ENCODE measurements at places on chromosomes 4 and X.
A peak's percentile ranks its signal among the peaks of the same experiment; 100 is the strongest.

- no peak for DNase-seq
Observed at GRCh38 chr4:1368421-1369090, 21.5 kb downstream of the UVSSA start.

DNA sequence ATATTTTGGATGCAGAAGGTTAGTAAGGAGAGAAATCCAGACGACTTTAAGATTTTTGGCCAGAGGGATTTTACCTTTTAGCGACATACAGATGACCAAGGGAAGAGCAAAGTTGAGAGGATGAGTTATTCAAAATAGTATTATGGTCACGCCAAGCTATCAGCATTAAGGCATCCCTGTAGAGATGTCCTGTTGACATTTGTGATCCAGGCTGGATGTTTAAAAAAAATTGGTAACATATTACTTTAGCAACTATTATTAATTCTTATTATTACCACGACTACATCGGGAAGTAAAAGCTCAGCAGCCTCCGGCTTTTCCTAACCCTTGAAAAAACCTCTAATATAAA lies 562 bp upstream of the OSTC start:
- DNase-seq, result no peak

DNA sequence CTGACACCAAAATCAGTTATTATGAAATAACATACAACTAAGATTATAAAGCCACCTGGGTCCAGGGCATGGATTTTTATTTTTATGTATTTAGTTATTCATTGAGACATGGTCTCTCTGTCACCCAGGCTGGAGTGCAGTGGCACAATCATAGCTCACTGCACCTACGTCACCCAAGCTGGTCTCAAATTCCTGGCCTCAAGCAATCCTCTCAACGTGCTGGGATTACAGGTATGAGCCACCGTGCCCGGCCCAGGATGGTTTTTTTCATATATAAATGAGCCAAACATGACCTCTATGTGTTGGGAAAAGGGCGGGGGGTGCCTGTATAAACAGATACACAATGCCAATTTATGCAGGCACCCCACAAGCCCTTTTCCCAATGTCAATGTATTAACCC lies 24.6 kb downstream of the ZNF630 start:
- no peak for DNase-seq

GRCh38 chr4:156290811-156291210 lies 337.1 kb upstream of the CTSO start:
- DNase-seq, result no peak

- DNase-seq, result no peak
Observed at GRCh38 chr4:95537863-95538488, 10.8 kb downstream of the UNC5C start.

GRCh38 chr4:76984788-76985211 lies 35.2 kb downstream of the SEPTIN11 start:
- DNase-seq, result no peak

GRCh38 chr4:142913034-142913433 lies 66.9 kb upstream of the INPP4B start:
- no peak for DNase-seq

DNA sequence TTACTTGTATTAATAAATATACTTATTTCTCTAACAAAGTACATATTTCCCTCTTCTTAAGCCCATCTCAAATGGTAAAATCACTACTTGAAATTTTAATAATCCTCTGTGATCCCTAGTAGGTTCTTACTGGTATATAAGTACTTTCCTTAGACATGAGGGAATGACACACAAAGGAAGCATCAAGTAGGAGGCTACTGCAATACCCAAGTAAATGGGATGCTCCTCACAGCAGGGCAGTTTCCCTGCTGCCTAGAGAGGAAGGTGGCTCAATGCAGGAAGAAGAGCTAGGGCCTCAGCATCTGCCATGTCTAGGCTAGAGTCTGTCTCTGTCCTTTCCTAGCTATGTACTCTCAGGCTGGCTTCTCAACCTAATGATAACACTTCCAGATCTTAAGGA lies 122.1 kb upstream of the DIPK2B start:
- no peak for DNase-seq

- DNase-seq, result peak; percentile 95
Observed at GRCh38 chrX:129772796-129773431, 6.8 kb upstream of the SASH3 start.

DNA sequence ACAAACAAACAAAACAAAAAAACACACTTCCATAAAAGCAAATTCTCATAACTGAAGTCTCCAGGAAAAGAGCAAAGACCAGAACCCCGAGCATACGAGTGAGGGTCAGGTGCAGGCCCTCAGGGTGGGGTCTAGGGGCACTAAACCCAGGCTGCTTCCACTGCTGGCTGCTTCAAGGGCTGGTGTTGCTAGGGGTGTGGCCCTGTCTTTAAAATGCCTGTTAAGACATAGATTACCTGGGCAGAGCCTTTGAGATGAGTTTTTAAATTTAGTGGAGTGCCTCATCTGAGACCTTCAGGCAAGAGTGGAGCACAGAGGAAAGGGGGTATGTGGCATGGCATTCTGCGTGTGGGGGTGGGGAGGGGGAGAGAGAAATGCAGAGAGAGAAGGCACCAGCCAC lies 87.0 kb downstream of the FHDC1 start:
- no peak for DNase-seq

DNA sequence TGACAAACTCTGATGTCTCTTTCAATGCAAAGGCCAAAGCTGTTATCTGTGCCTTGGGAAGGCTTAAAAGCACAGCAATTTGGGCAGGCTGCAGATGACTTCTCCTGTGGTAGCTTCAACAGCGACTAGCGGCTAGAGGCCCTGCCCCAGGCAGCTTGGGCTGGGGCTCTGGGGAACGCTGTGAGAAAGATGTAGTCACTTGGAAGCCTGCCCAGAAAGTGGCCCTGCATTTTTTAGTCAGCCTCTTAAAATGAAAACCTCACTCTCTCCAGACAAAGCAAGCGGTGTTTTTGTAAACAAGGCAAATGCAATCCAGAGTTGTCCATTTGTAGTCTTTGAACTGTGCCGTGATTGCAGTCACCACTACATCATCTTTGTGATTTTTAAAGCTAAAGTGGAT lies 27.5 kb downstream of the PCYT1B start:
- DNase-seq, result no peak

- DNase-seq, result no peak
Observed at GRCh38 chrX:39551762-39552161, 546.0 kb downstream of the BCOR start.

DNA sequence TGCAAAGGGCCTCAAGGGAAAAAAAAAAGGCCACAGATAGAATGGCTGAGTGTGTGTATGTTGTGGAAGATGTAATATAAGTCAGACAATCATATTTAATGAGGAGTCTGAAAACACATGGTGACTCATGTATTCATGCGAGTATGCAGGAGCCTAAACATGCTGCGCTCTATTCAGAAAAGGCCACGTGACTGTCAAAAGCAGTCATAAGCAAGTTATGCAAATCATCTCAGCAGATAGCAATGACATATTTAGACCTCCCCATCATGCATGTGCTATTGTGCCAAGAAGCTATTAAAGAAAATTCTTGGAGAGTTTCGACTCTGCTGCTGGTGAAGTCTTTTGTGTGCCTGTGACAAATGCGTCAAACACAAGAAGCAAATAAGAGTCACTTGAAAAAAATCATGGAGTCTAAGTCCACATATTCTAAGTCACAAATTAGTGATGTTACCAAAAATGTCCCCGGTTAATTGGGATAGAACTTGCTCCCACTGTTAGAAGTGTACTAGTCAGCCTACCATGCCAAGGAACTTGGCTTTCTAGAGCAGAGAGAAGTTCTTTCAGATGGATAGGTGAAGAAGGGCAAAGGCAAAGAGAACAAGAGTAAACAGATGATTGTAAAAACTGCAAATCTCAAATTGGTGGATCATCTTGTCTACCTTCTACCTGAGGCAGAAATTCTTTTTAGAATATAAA lies 5.0 kb downstream of the LNX1 start:
- DNase-seq, result no peak

- DNase-seq, result no peak
Observed at GRCh38 chr4:88446124-88446523, 10.8 kb upstream of the HERC5 start.

DNA sequence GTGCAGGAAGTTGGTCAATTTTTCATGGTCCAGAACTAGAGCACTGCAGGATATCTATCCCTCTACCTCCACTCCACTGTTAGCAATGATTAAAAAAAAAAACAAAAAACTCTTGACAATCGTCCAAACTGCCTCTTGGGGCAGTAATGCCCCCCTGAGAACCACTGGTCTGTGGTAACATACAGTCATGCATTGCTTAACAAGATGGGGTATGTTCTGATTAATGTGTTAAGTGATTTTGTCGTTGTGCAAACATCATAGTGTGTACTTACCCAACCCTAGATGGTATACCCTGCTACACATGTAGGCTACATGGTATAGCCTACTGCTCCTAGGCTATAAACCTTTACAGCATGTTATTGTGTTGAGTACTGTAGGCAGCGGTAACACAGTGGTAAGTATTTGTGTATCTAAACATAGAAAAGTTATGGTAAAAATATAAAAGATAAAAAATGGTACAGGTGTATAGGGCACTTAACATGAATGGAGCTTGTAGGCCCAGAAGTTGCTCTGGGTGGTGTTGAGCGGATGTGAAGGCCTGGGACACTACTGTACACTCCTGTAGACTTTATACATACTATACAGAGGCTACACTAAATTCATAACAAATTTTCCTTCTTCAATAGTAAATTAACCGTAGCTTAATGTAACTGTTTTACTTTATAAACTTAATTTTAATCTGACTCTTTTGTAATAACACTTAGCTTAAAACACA lies 34.1 kb downstream of the ART3 start:
- peak; percentile 14 for DNase-seq

DNA sequence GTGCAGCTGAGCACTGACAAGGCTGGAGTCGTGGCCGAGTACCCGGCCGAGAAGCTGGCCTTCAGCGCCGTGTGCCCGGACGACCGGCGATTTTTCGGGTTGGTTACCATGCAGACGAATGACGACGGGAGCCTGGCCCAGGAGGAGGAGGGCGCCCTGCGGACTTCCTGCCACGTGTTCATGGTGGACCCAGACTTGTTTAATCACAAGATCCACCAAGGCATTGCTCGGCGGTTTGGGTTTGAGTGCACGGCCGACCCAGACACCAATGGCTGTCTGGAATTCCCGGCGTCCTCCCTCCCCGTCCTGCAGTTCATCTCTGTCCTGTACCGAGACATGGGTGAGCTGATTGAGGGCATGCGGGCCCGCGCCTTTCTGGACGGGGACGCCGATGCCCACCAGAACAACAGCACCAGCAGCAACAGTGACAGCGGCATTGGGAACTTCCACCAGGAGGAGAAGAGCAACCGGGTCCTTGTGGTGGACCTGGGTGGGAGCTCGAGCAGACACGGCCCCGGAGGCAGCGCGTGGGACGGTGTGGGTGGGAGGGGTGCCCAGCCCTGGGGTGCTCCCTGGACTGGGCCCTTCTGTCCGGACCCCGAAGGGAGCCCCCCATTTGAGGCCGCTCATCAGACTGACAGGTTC lies 24.3 kb downstream of the RGS12 start:
- no peak for DNase-seq

GRCh38 chrX:6983207-6983955 lies 164.1 kb upstream of the STS start:
- no peak for DNase-seq

DNA sequence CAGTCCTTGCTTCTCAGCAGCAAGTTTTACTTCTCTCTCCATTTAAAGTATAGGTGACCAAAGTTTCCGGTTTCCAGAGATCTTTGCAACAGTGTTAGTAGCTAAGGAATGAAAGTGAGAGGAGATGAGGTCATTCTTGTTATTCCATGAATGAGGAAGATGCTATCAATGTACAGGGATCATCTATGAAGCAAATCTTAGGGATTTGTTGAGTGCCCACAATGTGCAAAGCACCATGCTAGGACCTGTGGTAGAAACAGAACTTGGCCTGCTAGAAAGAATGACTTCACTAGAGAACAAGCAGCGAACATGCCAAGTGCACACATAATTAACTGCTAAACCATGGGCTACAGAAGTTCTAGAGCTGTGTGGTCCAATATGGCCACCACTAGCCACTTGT lies 112.5 kb downstream of the MID1 start:
- DNase-seq, result no peak

DNA sequence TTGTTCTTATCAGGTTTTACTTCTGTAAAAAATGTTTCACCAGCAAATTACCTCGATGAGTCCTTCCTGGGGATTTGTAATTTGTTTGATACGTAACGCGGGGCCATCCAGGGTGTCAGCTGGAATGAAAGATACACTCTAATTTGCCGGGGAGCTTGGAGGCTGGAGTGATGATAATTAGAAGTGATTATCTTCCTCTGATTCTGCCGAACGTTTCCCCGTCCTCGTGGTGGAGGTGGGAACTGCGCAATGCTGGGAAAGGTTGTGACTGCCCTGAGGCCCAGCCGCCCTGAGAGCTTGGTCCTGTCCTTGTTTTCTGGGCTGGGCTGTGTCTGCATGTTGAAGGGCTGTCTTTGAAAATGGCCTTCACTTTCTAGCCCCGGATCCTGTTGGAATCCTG lies 48.0 kb downstream of the SORCS2 start:
- no peak for DNase-seq

GRCh38 chrX:78514852-78515251 lies 144.3 kb downstream of the RTL3 start:
- DNase-seq, result no peak

- no peak for DNase-seq
Observed at GRCh38 chr4:1380368-1381151, 25.7 kb downstream of the NKX1-1 start.

GRCh38 chrX:724256-724655 lies 93.7 kb downstream of the SHOX start:
- peak; percentile 36 for DNase-seq

GRCh38 chr4:111905511-111905910 lies 239.7 kb upstream of the FAM241A start:
- DNase-seq, result no peak

DNA sequence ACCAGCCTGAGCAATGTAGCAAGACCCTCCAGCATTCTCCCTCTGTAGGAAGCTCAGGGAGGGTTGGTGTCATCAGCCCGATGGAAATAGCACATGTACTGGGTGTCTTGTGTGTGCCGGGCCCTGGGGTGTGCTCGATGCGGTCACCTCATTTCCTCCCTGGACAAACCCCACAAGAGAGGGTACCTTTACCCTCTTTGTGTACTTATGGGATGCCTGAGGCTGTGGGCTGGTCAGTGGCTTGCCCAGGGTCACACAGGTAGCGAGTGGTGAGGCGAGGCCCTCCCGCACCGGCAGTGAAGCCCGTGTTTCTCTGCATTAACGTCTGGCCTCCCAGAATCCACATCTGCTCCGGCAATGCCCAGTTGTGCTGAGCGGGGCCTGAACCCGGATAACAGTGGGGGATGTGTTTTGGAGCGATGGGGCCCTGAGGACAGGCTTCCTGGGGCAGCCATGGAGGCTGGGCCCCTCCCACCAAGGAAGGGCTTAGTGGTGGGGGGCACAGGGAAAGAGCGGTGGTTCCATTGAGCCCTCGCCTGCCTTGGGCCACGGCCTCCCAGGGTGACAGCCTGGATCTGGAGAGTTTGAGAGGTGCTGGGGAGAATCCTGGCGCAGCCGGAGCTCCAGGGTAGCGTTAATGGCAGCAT lies 8.1 kb downstream of the PSAPL1 start:
- no peak for DNase-seq

DNA sequence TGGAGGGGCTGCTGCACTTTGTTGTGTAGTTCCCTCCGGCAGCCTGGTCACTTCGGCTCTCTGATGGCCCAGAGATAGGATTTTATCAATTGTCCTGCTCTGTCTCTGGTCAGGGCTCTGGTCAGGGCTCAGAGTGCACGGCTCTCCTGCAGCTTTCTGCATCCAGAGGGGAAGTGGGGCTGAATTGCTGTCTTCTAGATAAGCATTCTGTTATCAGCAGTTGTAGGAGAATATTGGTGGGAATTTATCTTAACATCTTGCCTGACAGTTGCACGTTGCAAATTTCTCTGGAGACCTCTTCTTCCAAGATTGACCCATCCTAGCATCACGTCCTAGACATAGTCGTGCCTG lies 62.8 kb downstream of the FAM193A start:
- no peak for DNase-seq

All from hematopoietic multipotent progenitor cell (in vitro differentiated cells).